ENCODE measurements at places on chromosomes 5 and 9.

GRCh38 chr9:4559261-4560182 lies 69.3 kb downstream of the SLC1A1 start:
- DNase-seq = no peak

DNA sequence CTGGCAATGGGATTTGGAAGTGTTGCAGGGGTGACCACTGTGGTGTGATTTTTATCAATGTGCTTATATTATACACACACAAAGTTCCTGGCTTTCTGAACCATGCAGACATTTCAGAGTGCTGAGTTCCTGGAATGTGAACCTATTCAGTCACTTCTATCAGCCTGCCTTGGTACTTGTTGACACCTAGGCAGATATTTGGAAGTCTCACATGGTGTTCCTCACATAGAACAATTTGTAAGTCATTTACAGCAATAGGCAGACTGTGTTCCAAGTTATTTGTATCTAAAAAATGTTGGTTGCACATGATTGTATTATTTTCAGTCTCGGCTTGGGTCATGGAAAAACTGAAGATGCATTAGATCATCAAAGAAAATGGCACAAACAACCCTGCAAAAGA lies 182.2 kb downstream of the SREK1 start:
- no peak for DNase-seq

DNA sequence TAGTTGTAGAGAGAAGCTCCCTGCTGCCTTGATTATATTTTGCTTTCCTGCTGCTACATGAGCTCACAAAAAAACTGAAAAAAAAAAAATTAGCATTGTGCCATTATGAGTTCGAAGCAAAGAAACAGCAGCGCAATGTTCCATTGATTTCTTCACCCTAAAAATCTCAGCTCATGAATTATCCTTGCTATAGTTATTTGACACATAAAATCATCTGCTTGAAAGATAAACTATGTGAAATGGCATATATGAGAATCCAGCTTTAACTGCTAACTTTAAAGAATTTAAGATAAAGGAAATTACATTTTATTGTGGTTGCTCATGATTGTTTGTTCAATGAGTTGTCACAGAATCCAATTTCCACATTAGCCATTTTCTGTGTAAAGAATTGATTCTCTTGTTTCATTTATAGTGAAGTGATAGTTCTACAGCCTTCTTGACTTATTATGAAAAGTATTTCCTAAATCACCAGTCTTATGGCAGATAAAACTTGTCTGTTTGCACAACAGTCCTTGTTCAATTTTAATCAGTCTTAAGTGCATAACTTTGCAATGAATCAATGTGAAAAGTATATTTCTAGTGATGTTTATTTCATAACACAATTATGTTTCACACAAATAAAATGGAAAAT lies 1275.0 kb upstream of the CDH9 start:
- DNase-seq = no peak

DNA sequence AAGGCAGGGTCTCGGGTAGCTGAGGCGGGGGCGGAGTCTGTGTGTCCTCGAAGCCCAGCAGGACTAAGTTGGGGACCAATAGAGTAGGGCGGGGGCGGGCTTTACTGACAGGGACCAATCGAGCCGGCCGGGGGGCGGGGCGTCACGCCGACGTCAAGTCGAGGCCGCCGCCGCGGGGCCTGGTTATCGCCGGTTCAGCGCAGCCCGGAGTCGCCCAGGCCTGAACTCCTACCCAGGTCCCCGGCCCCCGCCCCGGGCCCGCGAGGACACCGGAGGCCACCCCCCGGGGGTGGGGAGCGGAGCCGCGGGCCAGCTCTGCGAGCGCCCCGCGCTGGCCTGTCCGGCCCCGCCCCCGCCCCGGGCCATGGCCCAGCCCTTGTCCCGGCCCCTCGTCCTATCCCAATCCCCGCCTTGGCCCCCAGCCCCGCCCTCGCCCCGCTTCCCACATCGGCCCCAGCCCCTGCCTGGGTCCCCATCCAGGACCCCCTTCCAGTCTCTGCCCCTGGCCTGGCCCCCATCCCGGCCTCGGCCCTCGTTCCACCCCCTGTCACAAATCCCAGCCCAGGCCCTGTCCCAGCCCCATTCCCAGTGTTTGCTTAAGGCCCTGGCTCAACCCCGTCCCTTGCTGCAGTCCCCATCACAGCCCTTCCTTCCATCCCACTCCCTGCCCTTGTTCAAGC lies at the start of gene TMEM8B:
TMEM8B (plus strand) TSS at position 145 of the 680 bp plus-strand sequence; CDS start at position 365, 220 bp downstream.
- peak; percentile 97 for DNase-seq

- no peak for DNase-seq
Measured at GRCh38 chr5:58523956-58524355, 32.7 kb downstream of the GAPT start.

Measured in GM03348 (cell line).